A549 (cell line): ENCODE measurements at places on chromosomes 6 and 20.

DNA sequence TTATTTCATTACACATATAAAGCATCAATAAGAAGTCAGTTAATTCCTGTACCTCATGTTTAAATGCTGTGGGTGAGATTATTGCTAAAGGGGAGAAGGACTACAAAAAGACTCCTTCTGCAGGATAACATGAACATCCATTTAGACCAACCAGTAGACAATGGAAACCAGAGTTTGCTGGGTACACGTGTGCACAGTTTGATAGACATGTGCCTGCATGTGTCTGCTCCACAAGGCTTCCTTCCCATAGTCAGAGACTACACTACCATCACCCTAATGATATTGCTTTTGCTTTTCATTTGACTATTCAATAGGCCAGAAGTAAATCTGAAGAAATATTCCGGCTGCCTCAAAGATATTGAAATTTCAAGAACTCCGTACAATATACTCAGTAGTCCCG is 231.6 kb downstream of the ARHGAP18 start:
- DNase-seq, result no peak

GRCh38 chr6:45732731-45733130 is 282.9 kb downstream of the CLIC5 start:
- DNase-seq, result no peak

- DNase-seq, result no peak
Observed at GRCh38 chr20:62167474-62167873, 15.4 kb upstream of the MTG2 start.

- no peak for DNase-seq
Observed at GRCh38 chr20:52959125-52959524, 13.0 kb upstream of the TSHZ2 start.

DNA sequence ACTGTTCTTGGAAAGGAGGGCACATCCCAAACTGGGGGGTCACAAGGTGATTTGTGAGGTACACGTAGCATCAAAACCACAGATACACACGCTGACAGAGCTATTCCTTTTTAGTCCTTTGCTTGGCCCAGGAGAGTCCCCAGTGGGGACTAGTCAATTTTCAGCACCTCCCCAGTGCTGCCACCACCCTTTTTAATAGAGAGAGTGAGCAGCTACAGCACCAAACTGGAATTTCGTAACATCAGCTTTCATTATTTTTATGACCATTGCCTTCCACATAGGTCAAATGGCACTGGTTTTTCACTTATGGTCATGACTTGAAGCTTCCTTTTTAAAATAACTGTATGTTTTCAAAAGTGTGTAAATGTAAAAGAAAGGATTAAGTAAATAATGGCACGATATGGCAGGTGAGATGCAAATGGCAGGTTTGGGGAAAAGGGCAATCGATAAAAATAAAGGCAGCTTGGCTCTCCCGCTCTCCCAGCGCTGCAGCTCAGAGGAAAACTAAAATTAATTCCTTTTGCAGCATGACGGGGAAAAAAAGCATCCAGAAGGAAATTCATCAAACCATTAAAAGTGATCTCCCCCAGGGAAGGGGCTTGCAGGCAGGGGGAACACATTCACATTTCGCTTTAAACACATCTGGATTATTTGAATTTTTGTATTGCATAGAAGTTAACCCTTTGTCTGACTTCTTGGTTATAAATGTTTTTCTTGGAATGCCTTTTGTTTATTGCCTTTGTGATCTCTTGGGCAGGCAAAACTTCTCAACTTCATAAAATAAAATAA is 95.2 kb downstream of the ANKRD60 start:
- no peak for DNase-seq
